ENCODE measurements at places on chromosomes 6 and 20.

DNA sequence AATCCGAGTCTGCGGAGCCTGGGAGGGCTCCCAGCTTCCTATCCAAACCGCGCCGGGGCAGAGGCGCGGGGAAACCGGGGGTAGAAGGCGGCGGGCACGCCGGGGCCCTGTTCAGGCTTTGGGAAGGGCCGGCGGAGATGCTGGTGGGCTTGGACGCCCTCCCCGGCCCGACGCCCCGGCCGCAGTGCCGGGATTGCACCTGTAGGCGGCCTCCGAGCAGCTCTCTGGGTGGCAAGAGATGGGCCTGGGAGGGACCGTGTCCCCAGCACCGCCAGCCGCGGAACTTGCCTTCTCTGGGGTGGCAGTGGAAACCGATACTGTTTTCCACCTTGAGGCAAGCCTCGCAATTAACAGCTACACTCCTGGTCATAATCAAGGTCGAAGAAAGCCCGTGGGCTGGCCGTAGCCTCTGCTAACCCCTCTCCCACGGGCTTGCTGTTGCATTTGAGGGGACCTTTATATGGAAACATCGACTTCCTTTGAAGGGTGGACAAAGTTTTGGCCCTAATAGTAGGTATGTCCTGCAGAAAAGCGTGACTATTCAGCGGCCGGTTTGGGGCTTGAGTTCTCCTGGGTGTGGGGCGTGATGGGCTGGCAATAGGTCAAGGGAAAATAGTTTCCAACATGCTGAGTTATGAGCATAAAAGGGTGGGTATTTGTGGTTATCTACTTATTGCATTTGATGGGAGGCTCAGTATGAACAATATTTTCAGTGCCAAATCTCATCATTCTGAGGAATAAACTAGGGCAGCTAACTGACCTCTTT, 1.1 kb upstream of the JAG1 start:
- no peak for DNase-seq

GRCh38 chr6:129767776-129768485, 58.0 kb upstream of the ARHGAP18 start:
- no peak for DNase-seq

- DNase-seq: no peak
These were observed 19.5 kb downstream of the PHACTR2 start for GRCh38 chr6:143697076-143697800.

GRCh38 chr6:35494161-35494563, 2.7 kb downstream of the TEAD3 start:
- no peak for DNase-seq
